ENCODE measurements at places on chromosomes 2 and 18.
A peak's percentile ranks its signal among the peaks of the same experiment; 100 is the strongest.

DNA sequence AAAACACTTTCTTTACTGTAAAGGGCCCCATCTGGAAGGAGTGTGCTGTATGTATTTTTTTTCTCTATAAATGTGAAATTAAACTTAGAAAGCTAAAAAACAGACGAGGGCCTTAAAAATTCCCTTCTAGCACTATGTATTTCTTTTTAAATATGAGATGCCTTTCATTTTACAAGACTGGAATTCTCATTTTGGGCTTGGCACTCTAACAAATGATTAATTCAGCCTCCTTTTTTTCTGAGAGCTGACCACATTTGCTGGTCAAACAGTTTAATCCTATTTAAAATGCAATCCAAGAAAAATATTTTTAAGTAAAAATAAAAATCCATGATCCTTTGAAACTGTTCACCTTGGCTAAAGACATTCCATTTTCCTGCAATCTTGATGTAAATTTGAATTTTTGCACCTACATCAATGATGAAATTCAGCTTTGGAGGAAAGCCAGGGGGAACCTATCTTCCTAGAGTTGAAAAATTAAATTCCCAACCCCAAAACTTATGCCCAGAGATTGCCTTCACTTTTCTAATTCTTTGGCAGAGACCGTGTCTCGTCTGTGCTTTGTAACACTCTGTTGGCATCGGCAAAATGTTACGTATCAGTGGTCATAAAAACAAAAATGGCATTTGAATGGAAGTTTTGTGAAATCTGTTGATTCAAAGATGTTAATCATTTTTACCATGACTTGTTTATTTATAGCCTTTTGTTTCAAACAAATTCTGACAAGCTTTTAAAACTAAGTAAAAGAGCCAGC is 284.5 kb downstream of the ZNF521 start:
- no peak for DNase-seq

DNA sequence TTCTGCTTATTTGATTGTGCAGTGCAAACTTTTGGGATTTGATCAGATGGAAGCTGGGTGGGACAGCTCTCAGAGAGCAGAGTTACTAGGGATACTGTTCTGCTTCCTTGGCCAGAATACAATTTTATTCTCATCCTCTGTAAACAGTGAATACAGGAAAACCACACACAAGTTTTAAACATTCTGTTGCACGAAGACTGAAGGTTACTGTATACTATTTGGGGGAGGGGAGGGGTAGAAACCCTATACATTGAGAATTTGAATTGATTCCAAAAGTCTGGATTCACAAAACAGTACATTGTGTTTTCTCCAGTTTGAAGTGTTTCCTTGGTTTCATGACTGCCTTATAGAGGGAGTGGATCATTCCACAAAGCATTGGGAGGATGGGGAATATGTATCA is 149.9 kb downstream of the SETBP1 start:
- peak; percentile 8 for DNase-seq

GRCh38 chr2:144003460-144004075 is 516.4 kb downstream of the ZEB2 start:
- no peak for DNase-seq

DNA sequence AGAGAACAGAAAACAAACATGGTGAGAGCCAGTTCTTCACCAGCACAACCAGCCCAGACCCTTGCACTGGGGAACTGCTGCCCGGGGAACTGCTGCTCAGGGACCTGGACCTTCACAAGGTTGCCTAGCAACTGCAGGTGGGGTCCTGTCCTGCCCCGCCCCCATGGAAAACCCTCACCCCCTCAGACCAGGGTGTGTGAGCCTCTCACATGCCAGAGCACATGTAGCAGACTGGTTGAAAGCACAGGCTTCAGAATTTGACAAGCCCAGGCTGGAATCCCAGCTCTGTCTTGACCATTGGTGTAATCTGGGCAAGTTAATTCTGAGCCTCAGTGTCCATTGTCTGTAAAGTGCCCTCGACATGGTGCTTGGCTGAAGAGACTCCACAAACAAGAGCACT is 118.6 kb downstream of the LOXHD1 start:
- DNase-seq: no peak

GRCh38 chr2:221521233-221521845 is 50.8 kb downstream of the EPHA4 start:
- no peak for DNase-seq

GRCh38 chr2:225937625-225938187 is 538.2 kb downstream of the NYAP2 start:
- peak; percentile 26 for DNase-seq

DNA sequence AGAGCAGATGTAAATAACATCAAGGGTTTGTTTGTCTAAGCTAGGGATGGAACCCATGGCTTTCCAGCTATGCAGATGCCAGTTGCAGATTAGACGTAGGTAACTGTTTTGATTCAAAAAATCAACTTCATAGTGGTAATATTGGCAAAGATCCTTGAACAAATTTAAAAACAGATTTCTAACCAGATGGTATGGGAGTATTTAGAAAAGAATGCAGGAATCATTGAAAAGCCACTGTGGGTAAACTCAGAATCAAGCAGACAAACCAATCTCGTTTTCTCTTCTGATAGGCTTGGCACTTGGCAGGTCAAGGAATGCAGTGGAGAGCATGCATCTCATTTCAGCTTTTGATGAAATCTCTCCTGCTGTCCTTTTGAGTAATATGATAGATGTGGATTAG is 377.5 kb downstream of the CLIP4 start:
- no peak for DNase-seq
